Glutamatergic neuron (in vitro differentiated cells): ENCODE measurements at places on chromosomes 3 and 15. TPM values are rescaled to one million over a fixed set of nuclear protein-coding genes. Genes with fewer than 3 reads are reported as not detected.

- H3K36me3 ChIP-seq = no peaks in the 10 kb centered on the region
- no peak for DNase-seq
- no peak overlapping the region for H3K27ac ChIP-seq
- no peaks in the 10 kb centered on the region for H3K4me1 ChIP-seq
- no peak overlapping the region for H3K4me3 ChIP-seq
Measured at GRCh38 chr3:153903430-153903829, 217.8 kb upstream of the ARHGEF26 start.

DNA sequence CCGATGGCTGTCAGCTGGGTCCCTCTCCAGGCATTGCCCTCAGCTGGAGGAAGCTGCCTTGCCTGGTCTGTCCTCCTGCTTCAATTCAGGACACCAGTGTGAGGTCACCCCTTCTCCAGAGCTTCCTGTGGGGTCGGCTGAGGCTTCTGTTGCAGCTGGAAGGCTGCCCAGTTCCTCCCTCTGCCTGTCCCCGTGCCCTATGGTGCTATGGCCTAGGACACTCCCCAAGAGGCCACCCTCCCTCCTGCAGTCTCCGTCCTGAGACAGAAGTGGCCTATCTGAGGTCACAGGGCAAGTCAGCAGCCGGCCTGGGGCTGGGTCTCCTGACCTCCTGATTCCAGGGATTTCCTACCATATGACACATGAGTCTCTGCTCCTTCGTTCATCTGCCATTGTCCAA is 57.9 kb downstream of the RASGRF1 start:
- peaks cover 8% of the 10 kb centered on the region for H3K4me1 ChIP-seq
- no peak overlapping the region for H3K4me3 ChIP-seq
- H3K36me3 ChIP-seq = no peaks in the 10 kb centered on the region
- H3K27me3 ChIP-seq = peaks cover 3% of the 10 kb centered on the region
- no peak for DNase-seq

DNA sequence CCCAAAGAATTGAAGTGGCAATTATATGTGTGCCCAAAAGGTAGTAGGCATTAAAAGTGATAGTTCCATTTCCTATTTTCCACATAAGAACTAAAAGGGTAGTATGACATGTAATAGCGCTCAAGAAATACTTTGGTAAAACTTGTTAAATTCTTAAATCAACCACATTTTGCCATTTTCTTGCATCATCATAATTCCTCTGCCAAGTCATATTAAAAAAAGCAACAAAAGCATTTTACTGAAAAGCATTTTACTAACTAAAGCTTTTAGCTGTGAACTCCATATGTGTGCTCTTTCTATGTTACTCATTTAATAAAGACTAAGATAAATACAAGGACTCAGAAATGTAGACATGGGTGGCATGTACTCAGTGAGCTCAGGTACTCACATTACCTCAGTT is 70.1 kb downstream of the GPR160 start:
- H3K27me3 ChIP-seq = peaks cover 2% of the 10 kb centered on the region
- H3K4me1 ChIP-seq = no peaks in the 10 kb centered on the region
- H3K36me3 ChIP-seq = no peaks in the 10 kb centered on the region
- DNase-seq = no peak
- H3K4me3 ChIP-seq = no peak overlapping the region

- H3K36me3 ChIP-seq = peaks cover 9% of the 10 kb centered on the region
- no peaks in the 10 kb centered on the region for H3K27me3 ChIP-seq
- H3K27ac ChIP-seq = no peak overlapping the region
- H3K4me3 ChIP-seq = no peak overlapping the region
- H3K4me1 ChIP-seq = no peaks in the 10 kb centered on the region
Measured at GRCh38 chr3:129358772-129359371, 69.6 kb downstream of the EFCAB12 start.

SCG3 gene
- total RNA-seq = 219 TPM
